ENCODE measurements at places on chromosomes 7 and 10. TPM values are rescaled to one million over a fixed set of nuclear protein-coding genes. Genes with fewer than 3 reads are reported as not detected.

GRCh38 chr7:39085189-39085588 lies 107.5 kb downstream of the POU6F2 start:
- no peak for DNase-seq

DNA sequence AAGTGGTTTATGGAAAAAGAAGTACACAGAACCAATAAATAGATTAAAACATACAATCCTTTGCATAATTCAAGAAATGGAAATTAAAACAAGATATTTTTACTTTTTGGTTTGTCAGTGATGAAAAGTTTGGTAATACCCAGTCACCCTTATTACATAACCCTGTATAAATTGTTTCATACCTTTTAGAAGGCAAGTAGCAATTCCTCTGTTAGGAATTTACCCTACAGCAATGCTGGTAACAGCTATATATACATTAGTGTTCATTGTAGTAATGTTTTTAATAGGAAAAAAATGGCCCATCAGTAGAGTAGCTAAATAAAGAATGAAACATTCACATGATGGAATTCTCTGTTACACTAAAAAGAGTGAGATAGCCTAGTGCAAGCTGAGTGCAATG lies 42.7 kb downstream of the PTPN12 start:
- DNase-seq = no peak

GRCh38 chr7:21960922-21961321 lies 15.2 kb upstream of the CDCA7L start:
- no peak for DNase-seq

DNA sequence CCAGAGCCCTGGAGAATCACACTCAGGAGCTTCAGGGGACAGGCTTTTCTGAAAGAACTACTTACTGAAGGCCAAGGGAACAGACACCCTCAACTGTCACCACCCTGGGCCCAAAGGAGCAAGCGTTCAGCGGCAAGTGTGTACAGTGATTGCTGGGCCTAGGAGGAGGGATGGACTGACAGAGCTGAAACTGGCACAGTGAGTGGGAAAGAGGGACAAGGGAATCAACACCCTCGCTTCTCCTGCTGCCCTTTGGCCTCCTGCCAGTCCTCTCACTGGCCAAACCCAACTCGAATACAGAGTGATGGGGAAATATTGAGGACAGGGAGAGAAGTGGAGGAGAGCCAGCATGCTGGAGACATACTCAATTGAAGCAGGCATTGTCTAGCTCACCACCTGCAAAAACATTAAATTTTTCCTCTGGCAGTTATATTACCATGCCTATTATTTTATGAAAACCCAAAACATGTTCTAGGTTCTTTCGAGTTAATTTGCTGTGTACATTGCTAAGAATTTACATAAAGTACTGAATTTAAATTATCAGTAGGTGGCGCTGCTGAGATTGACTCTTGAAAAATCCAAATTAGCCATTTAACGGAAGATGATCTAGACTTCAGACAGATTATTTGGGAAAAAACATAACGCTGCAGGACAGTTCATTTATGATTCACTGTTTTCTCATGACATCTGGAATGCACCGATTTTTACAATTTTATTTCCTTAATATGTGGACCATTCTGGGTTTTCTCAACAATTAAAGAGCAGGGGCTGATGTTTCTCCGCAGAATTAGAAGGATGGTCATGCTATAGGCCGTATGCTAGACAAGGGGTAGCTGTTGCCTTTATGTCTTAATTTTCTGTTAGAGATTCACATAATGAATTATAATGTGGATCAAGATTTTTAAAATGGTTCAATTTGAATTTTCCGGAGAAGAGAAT lies 14.7 kb upstream of the TMEM236 start:
- DNase-seq = no peak

- DNase-seq = no peak
These were observed 6.7 kb downstream of the CPEB3 start for GRCh38 chr10:92284112-92284704.

GRCh38 chr7:111329367-111330234 lies 232.7 kb downstream of the IMMP2L start:
- DNase-seq = no peak

- DNase-seq = no peak
These were observed 39.8 kb upstream of the PCBD1 start for GRCh38 chr10:70928140-70928539.

DNA sequence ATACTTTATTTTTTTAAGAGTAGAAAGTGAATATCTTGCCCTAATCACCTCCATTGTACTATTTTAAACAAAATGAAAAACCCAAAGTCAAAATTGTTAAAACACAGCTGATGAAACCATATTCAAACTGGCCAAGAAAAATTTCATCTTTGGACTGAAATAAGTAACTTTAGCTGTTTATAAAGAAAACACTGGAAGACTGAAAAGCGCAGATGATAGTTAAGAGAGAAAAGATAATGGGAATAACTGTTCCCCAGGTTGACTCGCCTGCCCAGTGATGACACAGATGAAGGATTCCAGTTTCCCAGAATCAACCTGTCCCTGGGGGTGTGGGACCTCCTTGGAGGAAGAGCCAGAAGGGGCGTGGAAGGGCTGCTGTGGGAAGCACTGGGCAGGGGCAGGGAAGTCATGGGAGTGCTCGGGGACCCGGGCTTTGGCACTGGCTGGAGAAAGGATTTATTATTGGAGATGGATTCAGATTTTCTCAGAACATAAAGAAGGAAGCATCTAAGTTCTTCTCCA lies 43.1 kb downstream of the DENND2A start:
- DNase-seq = no peak

GRCh38 chr10:97913614-97914013 lies 64.0 kb downstream of the GOLGA7B start:
- DNase-seq = no peak

GRCh38 chr10:74891053-74891452 lies 64.7 kb downstream of the KAT6B start:
- DNase-seq = no peak

DNA sequence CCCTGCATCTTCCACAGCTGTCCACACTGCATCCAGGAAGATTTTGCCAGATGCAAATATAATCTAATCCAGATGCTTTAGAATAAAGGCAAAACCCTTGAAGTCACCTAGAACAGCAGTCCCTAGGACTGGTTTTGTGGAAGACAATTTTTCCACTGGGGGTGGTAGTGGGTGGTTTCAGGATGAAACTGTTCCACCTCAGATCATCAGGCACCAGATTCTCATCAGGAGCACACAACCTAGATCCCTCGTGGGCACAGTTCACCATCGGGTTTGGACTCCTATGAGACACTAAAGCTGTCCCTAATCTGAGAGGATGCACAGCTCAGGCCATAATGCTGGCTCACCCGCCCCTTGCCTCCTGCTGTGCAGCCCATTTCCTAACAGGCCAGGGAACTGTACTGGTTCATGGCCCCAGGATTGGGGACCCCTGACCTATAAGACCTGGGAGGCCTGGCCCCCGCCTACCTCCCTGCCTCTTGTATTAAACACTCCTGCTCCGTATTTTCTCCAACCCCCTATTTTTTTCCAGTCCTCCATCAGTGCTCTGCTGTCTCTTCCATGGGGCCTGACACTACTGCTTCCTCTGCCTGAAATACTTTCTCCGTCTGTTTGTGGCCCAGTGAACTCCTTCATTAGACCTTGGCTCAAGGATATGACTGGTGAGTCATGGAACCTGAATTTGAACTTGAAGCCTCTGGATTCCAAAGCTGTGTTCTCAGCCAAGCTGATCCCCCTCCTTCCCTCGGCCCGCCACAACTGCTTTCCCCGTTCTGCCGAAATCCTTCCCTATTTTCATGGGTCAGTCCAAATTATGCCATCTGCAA lies 79.9 kb upstream of the RHEB start:
- DNase-seq = no peak

- DNase-seq = no peak
These were observed 605.4 kb downstream of the KCNMA1 start for GRCh38 chr10:77032188-77032570.

DNA sequence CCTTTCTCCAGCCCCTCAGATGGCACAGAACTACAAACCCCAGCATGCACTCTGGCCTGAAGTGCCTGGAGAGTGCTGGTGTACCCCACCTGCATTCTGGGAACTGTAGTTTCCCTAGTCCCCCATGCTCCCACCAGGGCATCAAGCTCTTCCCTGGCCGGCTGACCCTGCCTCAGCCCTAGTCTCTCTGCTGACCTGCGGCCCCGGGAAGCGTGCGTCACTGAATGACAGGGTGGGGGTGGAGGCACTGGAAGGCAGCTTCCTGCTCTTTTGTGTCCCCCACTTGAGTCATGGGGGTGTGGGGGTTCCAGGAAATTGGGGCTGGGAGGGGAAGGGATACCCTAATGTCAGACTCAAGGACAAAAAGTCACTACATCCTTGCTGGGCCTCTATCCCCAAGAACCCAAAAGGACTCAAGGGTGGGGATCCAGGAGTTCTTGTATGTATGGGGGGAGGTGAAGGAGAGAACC lies 2.1 kb downstream of the NOS3 start:
- DNase-seq = no peak

- no peak for DNase-seq
These were observed 137.7 kb downstream of the ZMIZ1 start for GRCh38 chr10:79206300-79207095.

DNA sequence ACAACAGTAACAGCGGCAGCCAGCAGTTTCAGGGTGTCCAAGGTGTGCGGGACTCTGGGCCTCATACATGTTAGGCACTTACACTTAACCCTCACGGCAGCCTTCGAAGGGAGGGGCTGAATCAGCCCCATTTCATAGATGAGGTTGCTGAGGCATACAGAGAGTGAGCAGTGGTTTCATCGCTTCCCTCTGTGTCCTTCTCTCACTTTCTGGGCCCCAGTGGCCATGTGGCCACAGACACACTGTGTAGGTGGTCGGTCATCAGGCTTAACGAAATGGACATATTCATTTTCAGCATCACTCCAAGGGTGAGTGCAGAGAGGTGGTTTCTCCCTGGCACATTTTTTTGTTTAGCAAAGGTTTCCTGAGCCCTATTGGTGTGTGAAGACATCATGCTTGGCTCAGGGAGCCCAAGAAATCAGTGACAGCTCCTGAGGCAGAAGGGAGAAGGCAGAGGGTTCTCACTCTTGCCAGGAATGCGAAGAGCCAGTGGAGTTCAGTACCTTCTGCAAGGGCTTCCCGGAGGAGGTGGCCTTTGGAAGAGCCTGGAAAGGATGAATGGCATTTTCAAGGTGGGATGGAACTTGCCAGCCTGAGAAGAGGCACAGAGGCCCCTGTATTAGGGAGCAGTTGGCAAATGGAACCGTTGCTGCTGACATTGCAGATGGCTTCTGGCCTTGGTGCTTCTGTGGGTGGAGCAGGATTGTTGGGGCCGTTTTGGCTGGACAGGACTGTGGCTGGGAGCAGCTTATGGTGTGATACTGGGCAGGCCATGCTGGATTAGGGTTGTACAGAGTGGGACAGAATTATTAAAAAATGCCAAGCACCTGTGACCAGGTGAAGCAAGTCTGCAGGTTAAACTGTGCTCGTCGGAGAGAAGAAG lies 61.7 kb upstream of the PPIF start:
- no peak for DNase-seq

DNA sequence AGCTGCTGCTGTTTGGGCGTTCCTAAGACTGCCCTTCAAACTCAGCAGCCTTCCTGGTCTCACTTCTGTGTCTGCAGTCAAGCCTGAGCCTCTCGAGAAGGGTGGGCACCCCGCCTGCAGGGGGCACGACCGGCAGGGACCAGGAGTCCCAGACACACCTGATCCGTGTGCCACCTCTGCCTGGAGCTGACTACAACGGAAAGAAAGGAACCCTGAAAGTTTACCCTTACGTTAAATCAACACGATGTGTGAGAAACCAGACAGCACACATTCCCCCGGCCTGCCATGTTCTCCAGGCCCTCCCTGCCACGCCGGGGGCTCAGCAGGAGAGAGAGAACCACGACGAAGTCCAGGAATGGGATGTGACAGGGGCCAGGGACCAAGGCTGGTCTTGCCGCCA lies 5.0 kb downstream of the MAD1L1 start:
- no peak for DNase-seq

- no peak for DNase-seq
These were observed 20.9 kb downstream of the MYOF start for GRCh38 chr10:93461109-93461806.

DNA sequence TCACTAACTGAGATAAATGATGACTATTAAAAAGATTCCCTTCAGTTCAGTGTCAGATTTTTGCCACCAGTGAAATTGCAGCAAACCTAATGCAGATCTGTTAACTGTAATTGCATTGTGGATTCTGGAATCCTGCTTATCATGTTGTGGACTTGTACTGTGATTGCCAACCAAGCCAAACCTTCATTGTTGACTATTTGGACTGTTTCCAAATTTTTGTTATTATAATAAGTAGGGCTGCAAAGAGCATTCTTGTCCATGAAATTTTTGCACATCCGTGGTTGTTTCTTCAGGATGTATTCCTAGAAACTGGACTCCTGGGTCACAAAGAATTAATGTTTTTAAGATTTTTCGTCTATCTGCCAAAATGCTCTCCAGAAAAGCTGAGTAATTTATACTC lies 281.6 kb upstream of the ZMIZ1 start:
- DNase-seq = no peak

- no peak for DNase-seq
These were observed 52.4 kb downstream of the PLCE1 start for GRCh38 chr10:94046098-94046497.

DNA sequence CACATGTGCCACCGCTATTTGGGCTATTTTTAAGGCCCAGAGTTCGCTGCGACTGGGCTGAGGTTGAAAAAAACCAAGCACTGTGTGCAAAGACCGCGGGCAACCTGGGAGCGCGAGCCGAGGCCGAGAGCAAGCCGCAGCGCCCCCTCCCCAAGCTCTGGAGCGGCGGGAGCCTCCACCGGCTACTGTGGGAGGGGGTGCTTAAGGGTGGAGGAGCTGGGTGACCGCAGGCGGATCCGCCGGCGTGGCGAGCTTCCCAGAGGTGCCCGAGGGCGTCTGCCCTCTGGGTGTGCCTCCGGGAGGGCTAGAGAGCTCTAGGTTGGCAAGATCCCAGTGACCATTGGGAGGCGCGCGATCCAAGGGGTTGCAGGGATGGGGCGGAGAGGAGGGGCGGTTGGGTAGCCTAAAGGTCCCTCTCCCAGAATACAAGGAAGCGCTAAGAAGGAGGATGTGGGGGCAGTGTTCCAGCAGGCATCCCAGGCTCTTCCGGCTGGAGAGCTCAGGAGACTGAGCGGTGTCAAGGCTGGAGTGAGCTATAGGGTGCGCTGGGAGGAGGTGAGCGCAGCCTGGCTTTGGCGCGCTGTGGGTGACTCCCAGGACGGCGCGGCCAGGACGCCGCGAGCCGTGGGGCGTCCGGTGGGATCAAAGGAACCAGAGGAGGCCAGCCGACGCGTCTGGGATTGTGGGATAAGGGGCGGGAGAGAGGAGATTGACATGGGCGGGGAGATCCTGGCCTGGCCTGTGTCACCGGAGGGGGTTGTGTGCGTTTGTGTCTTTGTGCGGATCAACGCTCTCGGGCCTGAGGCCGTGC lies 8.0 kb downstream of the DLX5 start:
- DNase-seq = no peak

GRCh38 chr7:158249692-158250091 lies 337.9 kb downstream of the PTPRN2 start:
- no peak for DNase-seq

- DNase-seq = no peak
These were observed 3.5 kb downstream of the TSC22D4 start for GRCh38 chr7:100475549-100475948.

CDK1 gene
- polyA plus RNA-seq = 64.8 TPM

PIP gene
- not detected for polyA plus RNA-seq

ZNF425 gene
- polyA plus RNA-seq = 8.3 TPM

STEAP4 gene
- polyA plus RNA-seq = 0.38 TPM

POR gene
- polyA plus RNA-seq = 67.2 TPM

ZNF438 gene
- 9.4 TPM for polyA plus RNA-seq

CPXM2 gene
- 6.7 TPM for polyA plus RNA-seq

C10orf67 gene
- polyA plus RNA-seq = 2.1 TPM

Measured in left renal cortex interstitium (tissue), 4 donors.